Uterus (tissue), 4 donors: ENCODE measurements at places on chromosomes 6 and 20. TPM values are rescaled to one million over a fixed set of nuclear protein-coding genes. Genes with fewer than 3 reads are reported as not detected.

GRCh38 chr20:34324541-34324940 lies 21.4 kb upstream of the AHCY start:
- DNase-seq: no peak

- DNase-seq: no peak
These were observed 12.2 kb upstream of the ANKEF1 start for GRCh38 chr20:10022625-10023024.

- DNase-seq: no peak
These were observed 1.9 kb upstream of the VGLL2 start for GRCh38 chr6:117263353-117263927.

- peak; percentile 72 for DNase-seq
These were observed 418.0 kb upstream of the SULF2 start for GRCh38 chr20:48203252-48203651.

GRCh38 chr6:43062818-43063217 lies 3.4 kb downstream of the KLC4 start:
- DNase-seq: no peak

DNA sequence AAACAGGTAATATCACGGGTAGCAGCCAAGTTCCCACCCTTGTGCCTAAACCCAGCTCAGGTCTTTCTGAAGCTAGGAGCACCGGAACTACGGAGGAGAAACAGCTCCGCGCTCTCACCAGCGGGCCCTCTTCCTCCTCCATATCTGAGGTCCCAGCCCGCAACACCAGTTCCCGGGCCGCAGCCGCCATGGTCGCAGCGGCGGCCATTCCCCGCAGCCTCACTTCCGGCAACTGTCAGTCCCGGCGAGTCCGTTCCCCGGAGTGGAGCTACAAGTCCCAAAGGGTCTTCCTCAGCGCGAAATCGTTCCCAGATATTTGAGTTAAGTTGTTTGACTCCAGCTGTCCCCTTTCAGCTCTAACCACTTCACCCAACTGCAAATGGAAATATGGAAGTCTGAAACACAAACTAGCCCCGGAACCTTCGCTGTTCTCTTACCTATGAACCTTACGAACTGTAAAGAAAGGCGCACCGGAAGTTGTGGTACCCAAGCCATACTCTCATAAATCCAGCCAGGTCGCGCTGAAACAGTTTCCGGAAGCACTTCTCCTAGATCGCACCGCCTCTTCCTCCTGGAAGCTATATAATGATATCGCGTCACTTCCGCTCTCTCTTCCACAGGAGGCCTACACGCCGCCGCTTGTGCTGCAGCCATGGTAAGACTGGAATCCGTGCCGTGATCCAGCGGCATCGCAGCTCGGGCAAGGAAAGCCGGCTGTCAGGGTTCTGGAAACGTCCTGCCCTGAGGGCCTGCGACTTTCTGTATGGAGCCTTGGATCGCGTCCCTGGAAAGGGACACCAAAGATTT lies at the start of the genes RPS18 and VPS52:
Gene RPS18, plus strand, starts transcription at position 608 of the 807 bp plus-strand sequence. Its CDS starts 45 bp downstream, at position 653.
Gene VPS52, minus strand, starts transcription at position 409 of the 807 bp plus-strand sequence. Its CDS starts 201 bp downstream, at position 208.
- DNase-seq: peak; percentile 91

DNA sequence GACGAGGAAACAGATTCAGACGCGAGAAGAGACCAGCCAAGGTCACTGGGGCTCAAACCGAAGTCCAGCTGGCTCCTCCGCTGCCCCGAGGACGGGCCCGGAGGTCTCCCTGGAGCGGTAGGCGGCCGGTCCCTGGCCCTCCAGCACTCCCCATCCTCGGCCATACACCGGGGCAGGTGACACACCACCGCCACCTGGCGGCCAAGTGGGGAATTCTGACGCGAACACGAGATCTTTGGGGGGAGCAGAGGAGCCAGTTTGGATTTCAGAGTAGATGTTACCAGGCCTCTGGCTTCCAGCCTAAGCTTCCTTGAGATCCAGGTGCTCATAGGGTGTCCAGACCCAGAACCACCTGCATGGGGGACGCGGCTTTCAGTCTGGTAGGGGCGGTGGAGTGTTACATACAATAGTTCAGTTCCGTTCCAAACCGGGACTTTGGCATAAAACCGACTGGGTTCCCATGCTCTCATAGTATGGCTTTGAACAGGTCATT lies 16.1 kb downstream of the BPIFB1 start:
- DNase-seq: peak; percentile 18

- DNase-seq: no peak
These were observed 95.7 kb upstream of the HMGCLL1 start for GRCh38 chr6:55674672-55675071.

- no peak for DNase-seq
These were observed 41.5 kb upstream of the ECI2 start for GRCh38 chr6:4176907-4177306.

DNA sequence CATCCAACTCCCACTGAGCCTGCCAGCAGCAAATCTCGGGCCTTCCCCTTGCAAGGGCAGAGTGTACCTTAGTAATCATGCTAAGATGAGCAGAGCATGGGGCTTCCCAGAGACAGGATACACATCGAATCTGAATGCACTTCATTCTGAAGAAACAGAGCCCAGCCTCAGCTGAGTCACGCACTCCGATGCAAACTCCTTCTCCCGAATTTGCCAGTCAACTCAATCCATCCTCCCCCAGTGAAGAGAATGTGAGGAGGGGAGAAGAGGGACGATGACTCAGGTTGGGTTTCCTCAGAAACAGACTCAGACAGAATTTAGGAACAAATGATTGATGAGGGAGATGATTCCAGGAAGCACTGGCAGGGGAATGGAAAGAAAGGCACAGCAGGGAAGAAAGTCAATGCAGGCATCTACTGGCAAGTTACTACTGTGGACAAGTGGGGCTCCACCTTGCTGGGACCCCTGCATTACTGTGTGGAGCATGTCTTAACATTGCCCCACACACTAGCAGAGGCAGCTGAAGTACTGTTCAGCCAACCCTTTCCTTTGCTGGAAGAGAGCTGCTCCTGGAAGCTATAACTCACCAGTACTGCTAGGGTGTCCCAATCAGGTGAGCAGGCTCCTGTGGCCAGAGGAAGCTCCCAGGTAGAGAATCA lies 251.6 kb downstream of the ADGB start:
- no peak for DNase-seq

GRCh38 chr6:107819217-107819616 lies 4.9 kb downstream of the SCML4 start:
- no peak for DNase-seq

- no peak for DNase-seq
These were observed 45.0 kb downstream of the LYRM4 start for GRCh38 chr6:5215799-5216198.

DNA sequence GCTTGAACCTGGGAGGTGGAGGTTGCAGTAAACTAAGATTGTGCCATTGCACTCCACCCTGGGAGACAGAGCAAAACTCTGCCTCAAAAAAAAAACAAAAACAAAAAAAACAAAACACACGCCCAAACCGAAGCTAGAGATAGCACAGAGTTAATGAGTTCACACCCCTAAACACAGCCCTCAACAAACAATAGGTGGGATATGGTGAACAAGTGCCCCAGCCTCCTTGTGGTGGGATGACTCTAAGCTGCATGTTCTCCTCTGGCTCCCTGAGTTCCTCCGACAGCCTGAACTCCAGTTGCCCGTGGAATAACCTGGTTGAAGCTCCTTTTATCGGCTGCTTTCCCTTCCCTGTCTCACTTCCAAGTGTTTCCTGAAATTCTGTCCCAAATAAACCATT lies 22.1 kb upstream of the DSN1 start:
- DNase-seq: no peak

DNA sequence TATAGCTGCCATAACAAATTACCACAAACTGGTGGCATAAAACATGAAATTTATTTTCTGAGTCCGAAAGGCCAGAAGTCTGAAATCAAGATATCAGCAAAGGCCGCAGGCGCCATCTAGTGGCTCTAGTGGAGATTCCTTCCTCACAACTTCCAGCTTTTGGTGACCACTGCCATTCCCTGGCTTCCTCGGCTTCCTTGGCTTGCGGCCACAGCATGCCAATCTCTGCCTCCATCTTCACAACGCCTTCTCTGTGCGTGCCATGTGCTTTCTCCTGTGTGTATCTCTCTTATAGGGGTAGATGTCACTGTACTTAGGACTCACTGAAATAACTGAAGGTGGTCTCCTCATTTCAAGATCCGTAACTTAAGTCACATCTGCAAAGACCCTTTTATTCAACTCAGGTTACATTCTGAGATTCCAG lies 5.4 kb upstream of the PLAGL1 start:
- peak; percentile 77 for DNase-seq

- no peak for DNase-seq
These were observed 102.2 kb downstream of the FYN start for GRCh38 chr6:111771094-111771432.

DNA sequence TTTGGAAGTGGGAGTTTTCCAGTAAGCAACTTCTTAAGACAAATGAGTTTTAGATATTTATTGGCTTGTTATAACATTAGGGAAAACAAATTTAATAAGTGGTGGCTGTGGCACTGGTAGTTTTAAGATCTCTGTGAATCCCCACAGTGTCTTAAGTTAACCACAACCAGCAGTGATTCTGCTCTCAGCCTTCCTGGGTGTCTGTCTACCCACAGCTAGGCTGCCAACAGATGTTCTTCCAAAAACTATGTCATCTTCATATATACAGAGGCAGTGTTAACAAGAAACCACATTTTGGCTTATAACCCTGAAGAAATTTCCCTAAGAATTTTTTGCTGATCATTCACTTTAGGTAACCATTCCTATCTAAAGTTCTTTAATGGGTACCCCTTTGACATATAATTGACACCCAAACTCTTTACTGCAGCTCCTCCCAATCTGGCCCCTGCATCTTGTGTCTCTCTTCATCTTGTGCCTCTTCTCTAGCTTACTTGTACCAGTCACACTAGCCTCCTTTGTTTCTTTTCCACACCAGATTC lies 52.7 kb downstream of the TOP1 start:
- no peak for DNase-seq

GRCh38 chr6:52255434-52255833 lies 11.1 kb upstream of the IL17F start:
- DNase-seq: no peak

GRCh38 chr6:159880412-159880975 lies 10.3 kb upstream of the MAS1 start:
- no peak for DNase-seq

- no peak for DNase-seq
These were observed 47.1 kb upstream of the FOXP4 start for GRCh38 chr6:41498968-41499599.

DNA sequence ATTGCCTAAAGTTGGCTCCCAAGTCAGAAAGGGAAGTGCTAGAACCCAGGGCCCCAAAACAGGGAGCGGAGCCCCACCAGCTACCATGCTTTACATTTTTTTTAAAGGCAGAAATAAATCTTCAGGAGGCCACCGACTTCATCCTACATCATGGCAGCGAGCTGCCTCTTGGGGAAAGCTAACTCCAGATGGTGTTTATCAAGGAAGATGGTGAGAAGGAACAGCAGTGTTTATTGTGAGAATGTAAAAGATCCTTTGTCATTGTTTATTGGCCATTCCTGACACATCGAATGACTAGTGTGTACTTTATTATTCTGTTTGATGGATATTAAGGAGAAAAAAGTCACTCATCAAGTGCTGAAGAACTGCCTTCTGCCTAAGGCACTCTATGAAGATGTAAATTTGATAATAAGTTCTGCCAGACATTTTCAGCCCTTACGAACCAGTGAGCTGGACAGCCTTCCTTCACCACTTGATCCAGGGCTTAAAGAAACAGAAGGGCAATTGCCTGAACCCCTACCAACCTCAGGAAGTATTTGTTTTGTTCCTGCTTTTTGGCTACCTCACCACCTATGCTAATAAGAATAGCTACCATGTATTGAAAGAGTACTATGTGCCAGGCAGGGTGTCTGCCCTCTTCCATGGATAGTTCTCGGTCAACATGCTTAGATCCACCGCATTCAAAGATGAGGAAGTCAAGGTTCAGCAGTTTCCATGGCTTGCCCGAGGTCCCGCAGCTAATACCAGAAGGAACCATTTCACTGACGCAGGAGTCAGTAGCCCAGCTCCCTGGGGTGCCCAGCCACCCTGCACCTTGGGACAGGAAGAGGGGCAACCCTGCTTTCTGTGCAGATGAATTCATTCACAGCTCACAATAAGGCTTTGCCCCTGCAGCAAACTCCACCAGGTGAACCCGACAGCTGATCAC lies 194.7 kb upstream of the RREB1 start:
- DNase-seq: no peak

- DNase-seq: no peak
These were observed 20.8 kb upstream of the SNRPB2 start for GRCh38 chr20:16709017-16709416.

GRCh38 chr6:129186988-129187387 lies 304.1 kb downstream of the LAMA2 start:
- DNase-seq: no peak

DDO gene
- not detected for total RNA-seq

CST5 gene
- total RNA-seq: not detected

SPATA2 gene
- total RNA-seq: 2.6 TPM

PROKR2 gene
- not detected for total RNA-seq

CLPSL1 gene
- total RNA-seq: not detected

GMPR gene
- total RNA-seq: 18.2 TPM

CCN6 gene
- total RNA-seq: not detected

CNBD2 gene
- not detected for total RNA-seq
